ENCODE measurements at places on chromosomes 4 and X.

DNA sequence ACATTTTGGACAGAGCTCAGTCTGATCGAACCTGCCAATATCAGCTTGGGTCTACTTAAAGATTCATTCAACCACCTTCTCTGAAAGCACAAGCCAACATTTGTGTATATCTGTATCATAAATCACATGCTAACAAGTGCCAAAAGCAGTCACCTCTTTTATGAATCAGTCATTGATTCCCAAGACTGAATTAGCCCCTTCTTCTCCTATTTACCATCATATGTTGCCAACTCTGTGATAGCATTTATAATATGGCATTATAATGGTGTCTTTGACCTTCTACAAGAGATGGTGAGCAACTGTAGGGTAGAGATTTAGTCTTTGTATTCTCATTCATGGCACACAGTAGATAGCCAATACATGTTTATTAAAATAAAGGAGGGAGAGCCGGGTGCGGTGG is 61.4 kb downstream of the DDX53 start:
- DNase-seq, result no peak

DNA sequence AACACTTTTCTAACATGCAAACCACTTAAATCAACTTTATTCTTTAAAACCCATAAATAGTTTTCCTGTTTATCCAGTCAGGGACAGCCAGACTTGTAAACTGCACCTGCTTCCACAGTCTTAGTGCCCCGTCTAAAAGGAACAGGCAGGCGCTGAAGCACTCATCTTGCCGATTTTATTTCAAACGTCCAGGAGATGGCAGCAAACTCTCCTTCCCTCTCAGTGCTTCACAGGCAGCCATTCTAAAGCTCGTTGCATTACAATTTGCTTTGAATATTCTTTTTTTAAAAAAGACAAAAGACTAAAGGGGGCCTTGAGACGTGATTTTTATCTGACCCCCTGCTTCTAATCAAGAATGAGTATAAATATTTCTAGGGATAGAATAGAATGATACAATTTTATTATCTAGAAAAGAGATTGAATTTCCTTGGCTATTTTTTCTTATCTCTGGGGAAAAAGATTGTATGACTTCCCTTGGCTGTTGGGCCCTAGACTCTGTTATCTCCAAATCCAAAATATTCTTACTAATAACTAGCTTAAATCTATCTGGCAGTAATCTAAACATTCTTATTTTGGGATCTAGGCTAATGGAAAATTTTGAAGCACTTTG is 93.6 kb upstream of the MYOZ2 start:
- DNase-seq, result peak; percentile 79

DNA sequence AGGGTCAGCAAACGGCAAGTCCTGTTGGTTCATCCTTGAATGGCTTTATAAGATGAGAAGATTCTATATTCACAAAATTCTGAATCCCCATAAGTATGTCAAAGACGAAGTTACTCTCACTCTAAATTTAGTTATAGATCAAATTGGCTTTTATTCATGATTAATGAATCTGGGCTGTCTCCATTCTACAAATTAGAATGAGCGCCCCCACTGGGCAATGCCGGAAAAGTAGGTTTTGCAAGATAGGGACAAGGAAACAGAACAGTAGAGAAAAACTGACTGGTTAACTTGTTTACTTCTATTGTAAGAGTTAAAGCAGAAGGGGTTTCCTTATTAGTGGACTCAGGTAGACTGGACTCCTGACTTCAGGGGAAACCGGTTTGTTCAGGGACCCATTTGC is 100.3 kb downstream of the F11 start:
- DNase-seq, result no peak

DNA sequence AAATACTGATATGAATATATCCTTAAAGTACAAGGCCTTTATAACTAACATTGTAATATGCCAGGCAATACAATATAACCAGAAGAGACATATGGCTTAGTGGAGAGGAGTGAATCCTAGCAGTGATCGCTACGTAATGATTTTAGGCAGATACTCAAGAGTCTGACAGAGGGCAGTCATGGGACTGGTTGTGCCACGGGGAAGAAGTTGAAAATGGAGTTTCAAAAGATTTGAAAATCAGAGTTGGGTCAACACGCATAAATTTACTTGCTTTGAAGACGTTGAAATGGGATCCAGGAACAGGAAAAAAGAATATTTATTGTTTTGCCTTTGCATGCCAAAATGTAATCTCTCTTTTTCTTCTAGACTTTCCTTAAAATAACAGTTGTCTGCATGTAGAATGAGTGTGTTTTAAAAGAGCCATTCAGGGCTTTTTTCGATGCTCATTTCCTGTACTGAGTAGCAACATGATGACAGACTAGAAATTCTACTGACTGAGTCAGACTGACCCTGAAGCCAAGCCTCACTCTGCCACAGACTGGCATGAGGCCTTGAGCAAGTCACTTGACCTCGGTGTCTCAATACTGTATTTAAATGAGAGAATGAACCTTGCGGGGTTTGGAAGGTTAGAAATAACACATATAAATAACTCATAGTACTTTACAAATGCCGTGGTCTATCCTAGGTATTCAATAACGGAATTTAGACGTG is 8.1 kb upstream of the SMS start:
- peak; percentile 65 for DNase-seq

- peak; percentile 1 for DNase-seq
Measured at GRCh38 chrX:39212456-39212855, 411.2 kb downstream of the MID1IP1 start.

GRCh38 chr4:163558539-163559044 is 64.1 kb downstream of the TMA16 start:
- DNase-seq, result no peak

DNA sequence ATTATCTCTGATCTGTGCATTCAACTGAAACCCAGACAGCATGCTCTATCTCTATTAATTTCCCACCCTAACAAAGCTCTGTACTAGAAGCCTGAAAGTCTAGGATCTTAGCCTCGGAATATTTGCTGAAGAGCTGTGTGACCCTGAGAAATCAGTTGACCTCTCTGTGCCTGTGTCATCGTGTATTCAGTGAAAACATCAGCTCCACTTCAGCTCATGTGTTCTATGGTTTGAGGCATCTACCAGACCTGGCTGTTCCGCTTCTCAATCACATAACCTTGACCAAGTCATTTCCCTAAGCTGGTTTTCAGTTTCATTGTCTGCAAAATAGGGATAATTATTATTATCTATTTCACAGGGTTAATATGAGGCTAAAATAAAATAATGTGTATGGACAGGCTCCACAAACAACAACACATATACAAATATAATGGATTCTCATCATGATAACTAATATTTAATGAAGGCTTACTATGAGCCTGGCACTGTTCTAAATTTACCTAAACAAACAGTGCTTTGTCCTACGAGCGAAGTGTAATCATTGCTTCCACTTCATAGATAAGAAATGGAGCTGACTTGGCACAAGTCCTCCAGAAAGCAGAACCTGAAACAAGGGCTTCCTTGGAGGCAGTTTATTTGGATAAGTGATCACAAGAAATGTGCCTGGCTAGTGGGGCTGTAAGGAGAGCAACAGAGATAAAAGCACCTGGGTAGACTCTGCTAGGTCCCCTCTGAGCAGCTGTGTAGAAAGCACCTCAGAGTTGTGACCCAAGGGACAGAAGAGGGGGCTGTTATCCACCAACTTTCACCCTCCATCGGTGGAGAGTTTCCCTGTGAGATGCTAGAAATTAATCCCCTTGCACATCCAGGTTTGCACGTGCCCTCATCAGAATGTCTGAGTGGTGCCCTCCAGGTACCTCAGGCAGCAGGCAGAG is 356.9 kb downstream of the RAB28 start:
- no peak for DNase-seq

- no peak for DNase-seq
Measured at GRCh38 chr4:163592212-163592611, 97.7 kb downstream of the TMA16 start.

DNA sequence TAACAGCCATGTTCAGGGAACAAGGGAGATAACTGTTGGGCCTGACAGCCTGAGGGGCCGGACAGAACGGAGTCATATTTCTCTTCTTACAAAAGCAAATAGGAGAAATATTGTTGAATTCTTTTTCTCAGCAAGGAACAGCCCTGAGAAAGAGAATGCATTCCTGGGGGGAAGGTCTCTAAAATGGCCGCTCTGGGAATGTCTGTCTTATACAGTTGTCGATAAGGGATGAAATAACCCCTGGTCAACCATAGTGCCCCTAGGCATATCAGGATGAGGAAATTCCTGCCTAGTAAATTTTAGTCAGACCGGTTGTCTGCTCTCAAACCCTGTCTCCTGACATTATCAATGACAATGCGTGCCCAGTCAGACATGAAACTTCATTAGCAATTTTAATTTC is 1925.5 kb downstream of the PCDH7 start:
- DNase-seq, result no peak

- DNase-seq, result no peak
Measured at GRCh38 chr4:136599890-136600289, 932.4 kb downstream of the PCDH18 start.

GRCh38 chr4:121242188-121242750 is 78.1 kb upstream of the TNIP3 start:
- DNase-seq, result no peak

DNA sequence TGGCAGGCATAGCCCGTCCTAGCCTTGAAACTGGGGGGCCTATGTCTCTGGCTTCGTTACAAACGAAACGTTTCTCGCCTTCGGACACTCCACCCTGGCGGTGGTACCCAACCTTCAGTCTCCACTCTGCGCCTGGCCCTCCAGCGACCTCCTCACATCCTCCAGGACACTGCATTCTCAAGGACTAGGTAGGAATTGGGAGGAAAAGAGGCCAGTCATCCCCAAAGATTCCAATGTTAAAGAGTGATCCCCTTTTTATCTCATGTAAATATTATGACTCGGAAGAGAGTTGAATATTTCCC is 2.1 kb upstream of the NKX6-1 start:
- DNase-seq, result no peak

DNA sequence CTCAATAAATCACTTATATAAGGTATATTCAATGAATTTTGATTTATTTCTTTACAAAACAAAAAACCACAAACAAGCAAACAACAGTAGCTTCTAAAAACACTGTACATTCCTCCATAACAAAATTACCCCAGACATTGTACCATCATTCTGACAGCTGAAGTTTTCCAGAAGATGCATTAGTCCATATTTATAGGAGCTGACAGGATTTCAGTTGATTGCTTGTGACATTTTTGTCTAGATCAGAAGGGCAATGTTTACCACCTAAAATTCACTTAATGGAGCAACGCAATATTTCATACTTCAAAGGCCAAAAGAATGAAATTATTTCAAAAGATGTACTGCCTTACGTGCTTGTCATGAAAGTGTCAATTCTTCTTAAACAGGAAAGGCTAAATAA is 167.0 kb downstream of the ATP10D start:
- no peak for DNase-seq

GRCh38 chrX:119735467-119735866 is 22.9 kb upstream of the SOWAHD start:
- DNase-seq, result no peak

DNA sequence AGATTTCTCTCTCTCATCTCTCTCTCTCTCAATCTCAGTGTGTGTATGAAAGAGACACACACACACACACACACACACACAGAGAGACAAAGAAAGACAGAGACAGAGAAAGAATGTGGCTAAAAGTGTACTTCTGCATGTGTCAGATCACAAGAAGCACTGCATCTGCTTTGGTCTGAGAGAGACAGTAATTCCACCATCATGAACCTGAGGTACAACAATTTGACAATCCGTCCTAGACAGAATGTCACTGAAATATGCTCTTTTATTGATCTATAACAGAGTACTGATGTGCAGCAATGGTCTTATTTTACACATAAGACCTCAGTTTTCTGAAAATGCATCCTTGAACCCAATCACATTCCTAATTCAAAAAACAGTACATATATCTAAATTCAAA is 576.2 kb upstream of the SMIM31 start:
- DNase-seq, result no peak

DNA sequence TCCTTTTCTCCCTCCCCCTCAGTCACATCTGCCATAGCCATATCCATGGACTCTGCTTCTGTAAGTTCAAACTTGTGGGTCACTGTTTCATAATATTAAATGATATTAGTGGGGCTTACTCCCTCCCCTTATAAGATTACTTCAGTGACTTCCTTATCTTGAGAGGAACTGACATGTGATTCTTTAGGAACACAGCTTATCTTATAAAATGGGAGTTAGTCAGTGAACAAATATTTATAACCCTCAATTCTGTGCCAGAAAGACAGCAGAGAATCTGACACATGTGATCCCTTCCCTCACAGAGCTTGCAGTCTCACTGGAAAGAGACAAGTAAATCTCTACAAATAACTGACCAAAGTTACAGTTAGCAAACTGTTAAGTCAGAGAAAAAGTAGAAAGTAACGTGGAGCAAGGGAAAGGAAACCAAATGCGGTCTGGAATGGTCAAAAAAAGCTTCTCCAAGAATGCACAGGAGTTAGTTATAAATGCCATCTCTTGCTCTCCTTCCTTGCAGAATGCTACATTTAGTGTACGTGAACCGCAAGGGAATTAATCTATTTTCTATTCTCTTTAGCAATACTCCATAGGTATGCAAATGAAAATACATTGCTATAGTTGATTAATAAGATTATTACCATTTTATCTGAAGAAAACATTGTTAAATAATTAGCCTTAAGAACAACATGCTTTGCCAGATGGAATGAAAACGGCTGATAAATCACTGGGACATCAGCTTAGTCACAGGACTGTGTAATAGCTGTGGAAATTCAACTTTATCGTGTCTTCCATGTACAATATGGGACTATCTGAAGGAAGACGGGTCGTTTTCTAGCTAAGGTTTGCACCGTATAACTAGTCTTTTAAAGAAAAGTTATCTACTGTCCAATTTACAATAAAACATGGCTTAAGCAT is 29.0 kb downstream of the SGMS2 start:
- DNase-seq, result no peak

GRCh38 chrX:137749246-137749645 is 183.3 kb downstream of the ZIC3 start:
- no peak for DNase-seq

- peak; percentile 26 for DNase-seq
Measured at GRCh38 chrX:80432863-80433262, 12.6 kb downstream of the TENT5D start.

- DNase-seq, result no peak
Measured at GRCh38 chr4:85260064-85260463, 214.9 kb upstream of the ARHGAP24 start.

DNA sequence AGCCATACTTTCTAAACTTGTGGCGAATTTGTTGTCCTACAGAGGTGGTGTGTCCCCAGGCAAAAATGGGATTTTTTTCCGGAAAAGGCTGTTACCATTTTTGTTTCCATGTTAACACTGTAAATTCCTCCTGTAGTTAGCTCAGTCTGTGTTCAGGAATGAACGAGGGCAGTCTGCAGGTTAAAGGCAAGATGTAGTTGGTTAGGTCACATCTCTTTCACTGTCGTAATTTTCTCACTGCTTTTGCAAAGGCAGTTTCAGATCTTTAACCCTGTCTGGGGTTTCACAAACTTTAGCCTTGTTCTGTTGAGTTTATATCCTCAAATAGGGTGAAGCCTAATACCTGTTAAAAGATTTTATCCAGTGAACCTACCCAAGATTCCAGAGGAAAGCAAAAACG is 50.5 kb upstream of the PUDP start:
- no peak for DNase-seq

DNA sequence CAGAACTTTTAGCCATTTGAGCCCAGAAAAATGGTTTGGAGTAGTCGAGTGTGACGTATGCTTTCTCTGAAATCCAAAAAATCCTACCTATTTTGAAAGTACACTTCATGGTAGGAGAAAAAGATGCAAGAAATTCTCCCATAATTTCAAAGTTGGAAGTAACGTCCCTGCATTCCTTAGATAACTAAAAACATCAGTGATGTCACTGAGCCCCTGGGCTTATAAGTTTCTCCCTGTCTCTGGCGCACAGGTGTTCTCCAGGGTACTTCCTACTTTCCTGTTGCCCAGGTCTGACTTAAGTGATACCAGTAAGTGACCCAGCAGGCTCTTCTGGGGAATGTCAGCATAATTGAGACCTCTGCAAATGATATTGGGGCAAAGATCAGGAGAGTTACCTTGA is 90.5 kb upstream of the WDR1 start:
- DNase-seq, result peak; percentile 0
